COR-L47 (cell line): ENCODE measurements at places on chromosomes 3 and 15.

GRCh38 chr3:63192248-63192647 is 85.9 kb upstream of the SYNPR start:
- DNase-seq: no peak

- DNase-seq: no peak
These were observed 20.1 kb downstream of the RFT1 start for GRCh38 chr3:53109891-53110771.

DNA sequence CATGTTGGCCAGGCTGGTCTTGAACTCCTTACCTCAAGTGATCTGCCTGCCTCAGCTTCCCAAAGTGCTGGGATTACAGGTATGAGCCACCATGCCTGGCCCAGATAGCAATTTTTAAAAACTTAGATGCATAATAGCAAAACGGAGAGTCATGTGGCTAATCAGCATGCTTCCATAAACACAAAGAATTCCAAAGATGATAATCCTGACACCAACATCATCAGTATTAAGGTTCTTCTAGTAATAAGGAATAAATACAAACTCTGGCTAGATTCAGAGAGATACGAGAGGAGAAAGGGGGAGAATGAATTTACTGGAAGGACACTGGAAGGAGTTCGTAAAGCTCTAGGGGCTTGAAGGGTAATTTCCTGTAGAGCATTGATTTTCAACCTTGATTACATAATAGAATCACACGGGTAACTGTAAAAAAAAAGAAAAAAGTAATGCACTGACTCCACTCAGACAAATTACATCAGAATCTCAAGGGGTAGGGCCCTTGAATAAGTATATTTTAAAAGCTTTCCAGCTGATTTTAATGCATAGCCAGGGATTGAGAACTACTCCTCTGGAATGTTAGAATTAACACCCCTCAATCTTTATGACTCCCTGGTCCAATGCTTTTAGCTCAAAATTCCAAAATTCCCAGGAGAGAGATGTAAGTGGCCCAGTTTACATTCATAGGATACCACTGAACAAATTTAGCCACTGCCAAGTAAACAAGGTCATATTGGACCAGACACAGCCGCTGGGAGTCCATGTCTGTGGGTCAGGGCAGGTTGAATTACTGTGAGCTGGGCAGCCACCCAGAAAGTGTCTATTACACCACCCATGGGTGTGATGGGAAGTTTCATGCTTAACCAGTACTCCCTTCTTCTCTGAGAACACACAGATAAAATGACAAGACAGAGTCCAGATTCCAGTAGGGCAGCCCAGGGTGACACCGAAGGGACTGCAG is 243.9 kb downstream of the TBL1XR1 start:
- DNase-seq: no peak

DNA sequence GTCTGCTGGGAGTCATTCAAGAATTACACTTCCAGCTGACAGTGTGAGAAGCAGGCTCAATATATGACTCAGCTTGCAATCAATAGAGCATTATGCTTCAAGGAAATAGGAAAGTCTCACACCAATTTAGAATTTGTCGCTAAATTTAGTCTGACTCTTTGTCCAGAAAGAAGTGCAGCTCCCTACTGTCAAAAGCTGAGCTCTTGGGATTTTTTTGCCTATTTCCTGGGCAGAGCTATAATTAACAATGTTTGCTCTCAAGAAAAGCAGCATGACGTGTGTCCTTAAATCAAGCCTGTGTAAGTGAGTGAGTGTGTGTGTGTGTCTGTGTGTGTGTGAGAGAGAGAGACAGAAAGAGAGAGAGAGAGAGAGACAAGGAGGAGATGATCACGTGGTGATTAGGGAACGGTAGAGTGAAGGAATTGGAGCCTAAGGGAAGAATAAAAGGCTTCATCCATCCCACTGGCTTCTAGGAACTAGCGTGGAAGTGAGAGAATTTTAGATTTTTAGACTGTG is 16.4 kb upstream of the SLC35G2 start:
- peak; percentile 91 for DNase-seq

- no peak for DNase-seq
These were observed 734.3 kb upstream of the CFAP20DC start for GRCh38 chr3:59784164-59784563.

GRCh38 chr3:37812499-37812896 is 49.2 kb upstream of the CTDSPL start:
- DNase-seq: no peak

- no peak for DNase-seq
These were observed 402.2 kb upstream of the PROK2 start for GRCh38 chr3:72187131-72187530.

DNA sequence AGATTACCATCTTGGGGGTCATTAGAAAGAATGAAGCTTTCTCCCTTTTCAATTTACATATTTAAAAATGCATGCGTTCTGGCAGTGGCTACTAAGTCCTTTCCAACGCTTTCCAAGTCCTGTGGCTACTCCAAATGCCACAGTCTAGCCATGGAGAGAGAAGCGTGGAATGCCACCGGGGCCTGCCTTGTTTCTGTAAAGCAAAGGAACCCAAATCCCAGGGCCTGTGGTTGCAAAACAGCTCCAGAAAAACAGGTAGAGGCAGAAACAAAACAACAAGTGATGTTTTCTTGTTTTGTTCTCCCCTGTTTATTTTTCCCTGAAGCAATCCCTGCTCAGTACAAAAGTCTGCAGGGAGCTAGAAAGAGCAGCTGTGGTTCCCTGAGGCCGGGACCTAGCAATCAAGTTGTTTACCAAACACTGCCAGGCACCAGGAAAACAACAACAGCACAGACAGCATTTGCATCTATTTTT is 85.5 kb downstream of the FOXP1 start:
- DNase-seq: no peak

- DNase-seq: no peak
These were observed 24.4 kb upstream of the TNFAIP8L3 start for GRCh38 chr15:51119120-51119519.

GRCh38 chr15:89851673-89852341 is 37.2 kb upstream of the ANPEP start:
- DNase-seq: no peak

DNA sequence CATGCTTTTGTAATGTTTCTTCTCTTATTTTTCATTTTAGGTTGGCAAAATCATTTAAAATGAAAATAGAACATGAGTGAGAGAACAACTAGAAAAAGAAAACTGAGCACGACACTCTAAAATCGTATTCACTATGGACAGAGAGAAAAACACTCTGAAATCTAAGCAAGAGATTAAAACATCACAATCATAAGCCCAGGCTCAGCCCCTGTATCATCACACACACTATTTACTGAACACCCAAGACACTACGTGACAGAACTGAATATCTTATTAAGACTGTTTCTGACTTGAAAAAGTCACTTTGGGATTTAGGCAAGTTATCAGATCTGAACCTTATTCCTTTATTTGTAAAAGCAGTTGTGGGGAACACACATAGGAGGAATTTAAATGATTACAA is 82.6 kb upstream of the PLXND1 start:
- DNase-seq: no peak

- DNase-seq: no peak
These were observed 189.2 kb downstream of the CADM2 start for GRCh38 chr3:85148036-85148435.

DNA sequence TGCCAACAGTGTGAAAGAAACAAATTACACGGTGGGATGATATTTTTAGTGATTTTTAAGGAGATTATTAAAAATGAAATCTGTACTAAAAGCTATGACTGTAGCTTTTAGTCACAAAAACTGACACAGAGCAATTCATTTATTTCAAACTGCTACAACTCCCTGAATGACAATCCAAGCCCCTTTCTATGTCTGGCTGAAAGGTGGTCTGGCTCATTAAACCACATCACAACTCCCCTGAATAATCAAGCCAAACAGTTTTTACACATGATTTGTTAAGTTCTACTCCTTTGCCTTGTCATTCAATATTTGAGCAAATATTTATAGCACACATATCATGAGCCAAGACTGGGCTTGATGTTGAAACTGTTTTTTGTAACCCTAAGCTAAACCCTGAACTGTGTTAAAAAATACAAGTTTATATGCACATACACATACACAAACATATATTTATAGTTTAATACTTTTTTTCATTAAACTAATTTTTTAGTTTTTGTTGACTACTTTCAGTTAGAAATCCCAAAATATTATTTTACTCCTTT is 125.5 kb downstream of the RBMS3 start:
- no peak for DNase-seq

GRCh38 chr15:78750566-78750965 is 60.7 kb downstream of the ADAMTS7 start:
- DNase-seq: no peak

GRCh38 chr3:142213298-142213697 is 12.1 kb downstream of the GK5 start:
- no peak for DNase-seq

DNA sequence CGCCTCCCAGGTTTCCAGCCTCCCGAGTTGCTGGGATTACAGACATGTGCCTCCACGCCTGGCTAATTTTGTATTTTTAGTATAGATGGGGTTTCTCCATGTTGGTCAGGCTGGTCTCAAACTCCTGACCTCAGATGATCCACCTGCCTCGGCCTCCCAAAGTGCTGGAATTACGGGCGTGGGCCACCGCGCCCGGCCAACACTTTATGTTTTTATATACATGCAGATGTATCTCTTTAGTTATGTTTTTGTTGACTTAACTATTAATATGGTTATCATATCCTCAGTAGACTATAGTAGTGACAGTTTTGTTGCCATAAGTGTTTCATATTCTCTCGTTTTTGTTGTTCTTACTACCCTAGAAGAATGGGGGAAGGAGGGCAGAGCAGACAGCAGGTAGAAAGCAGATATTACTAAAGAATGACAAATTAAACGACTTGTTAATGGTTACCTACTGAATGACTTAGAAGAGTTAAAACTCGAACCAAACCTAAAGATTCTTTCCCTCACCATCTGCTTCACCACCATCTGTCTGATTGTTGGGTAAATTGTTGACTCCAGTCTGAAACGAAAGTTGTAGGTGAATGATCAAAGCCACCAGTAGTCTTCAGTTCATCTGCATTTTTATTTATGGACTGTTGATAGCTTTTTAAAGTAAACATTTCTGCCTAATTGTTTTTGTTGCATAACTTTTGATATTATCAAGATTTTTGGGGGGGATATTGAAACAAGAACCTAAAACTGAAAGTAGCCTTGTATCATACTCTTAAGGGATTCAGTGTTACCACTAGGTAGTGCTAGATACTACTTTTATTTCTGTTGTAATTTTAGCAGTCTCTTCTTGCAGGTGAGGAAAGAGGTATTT is 89.3 kb downstream of the RASA2 start:
- DNase-seq: peak; percentile 15

- DNase-seq: no peak
These were observed 1565.5 kb upstream of the CADM2 start for GRCh38 chr3:83393276-83393675.

GRCh38 chr3:135458541-135459322 is 506.8 kb upstream of the PPP2R3A start:
- DNase-seq: no peak

GRCh38 chr15:59532770-59533379 is 78.7 kb upstream of the GCNT3 start:
- DNase-seq: peak; percentile 30

DNA sequence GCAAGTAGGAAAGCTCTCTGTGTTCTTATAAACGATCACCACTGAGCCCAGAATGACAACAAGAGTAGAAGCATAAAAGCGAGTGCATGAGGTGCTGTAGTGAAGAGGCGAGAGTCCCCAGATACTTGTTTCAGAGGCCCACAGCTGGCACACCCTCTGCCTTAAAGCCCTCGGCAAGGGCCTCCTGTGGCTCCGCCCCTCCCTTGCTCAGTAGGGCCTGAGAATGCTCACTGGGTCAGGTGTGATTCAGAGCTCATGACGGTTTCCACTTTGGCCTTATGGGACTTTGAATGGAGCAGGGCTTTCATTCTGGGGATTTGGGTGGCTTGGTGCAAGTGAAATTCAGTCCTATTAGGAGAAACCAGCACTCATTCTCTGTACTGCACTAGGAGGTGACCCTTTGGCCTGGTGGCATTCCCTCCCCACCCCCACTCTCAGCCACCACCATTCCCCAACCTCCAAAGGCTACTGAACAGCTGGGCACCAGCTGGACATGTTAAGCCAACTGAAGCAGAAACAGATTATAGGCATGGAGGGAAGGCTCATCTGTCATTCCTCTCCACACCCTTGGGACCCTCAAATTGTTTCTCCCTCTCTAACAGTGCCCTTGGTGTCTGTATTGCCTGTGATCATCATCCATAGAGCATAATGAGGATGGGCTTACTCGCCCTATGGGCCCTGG is 109.6 kb upstream of the CTDSPL start:
- DNase-seq: no peak

DNA sequence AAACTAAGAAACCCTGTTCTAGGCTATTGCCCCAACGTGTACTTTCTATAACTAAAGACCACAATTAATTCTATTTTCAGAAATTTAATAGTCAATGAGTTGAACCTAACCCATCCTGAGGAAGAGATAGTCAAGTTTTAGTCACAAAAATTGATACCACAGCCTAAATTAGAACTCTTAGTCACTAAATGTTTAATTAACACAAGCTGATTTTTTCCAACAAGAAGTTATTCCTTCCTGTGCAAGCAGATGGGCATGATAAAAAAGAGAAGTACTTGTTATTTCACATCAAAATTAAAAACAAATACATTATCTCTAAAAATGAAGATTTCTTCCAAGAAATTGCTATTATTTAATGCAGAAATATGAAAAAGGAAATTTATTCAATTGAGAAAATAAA is 38.4 kb upstream of the TERB2 start:
- DNase-seq: no peak

GRCh38 chr3:108448593-108448992 is 61.8 kb downstream of the MYH15 start:
- no peak for DNase-seq

DNA sequence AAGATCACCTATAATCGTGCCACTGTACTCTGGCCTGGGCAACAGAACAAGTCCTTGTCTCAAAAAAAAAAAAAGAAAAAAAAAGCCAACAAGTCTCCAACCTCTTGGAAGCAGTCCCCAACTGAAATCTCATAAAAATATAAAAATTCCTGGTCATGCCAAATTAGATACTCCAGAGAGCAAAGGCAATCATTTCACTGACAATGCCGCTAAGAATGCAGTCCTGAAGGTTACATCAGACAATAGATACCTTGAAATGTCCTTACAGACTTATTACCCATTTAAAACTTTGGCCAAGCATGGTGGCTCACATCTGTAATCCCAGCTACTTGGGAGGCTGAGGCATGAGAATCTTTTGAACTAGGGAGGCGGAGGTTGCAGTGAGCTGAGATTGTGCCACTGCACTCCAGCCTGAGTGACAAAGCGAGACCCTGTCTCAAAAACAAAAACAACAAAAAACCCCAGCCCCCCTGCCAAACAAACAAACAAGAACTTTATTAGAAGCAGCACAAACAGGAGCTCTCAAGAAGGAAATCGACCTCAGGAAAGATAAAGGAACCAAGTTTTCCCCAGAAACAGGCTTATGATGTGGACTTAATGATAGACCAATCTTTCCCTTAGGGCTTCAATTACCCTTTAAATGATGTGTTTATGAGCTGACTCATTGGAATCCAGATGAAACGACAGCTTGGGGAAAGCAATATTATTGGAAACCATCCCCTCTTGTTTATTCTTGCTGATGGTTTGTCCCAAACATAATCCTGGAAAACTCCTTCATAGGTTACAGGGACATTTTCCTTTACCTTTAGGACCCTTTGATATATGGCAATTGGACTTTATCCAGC is 53.1 kb upstream of the XCR1 start:
- no peak for DNase-seq
